ENCODE measurements at places on chromosomes 12 and 14. TPM values are rescaled to one million over a fixed set of nuclear protein-coding genes. Genes with fewer than 3 reads are reported as not detected.

RNFT2 gene
- 36.0 TPM for total RNA-seq

VWF gene
- total RNA-seq = 9.7 TPM

ALDH1L2 gene
- total RNA-seq = 9.7 TPM

SP7 gene
- total RNA-seq = not detected

ARG2 gene
- 49.0 TPM for total RNA-seq

TAS2R13 gene
- 8.3 TPM for total RNA-seq

POTEG gene
- not detected for total RNA-seq

SERPINA9 gene
- total RNA-seq = not detected

PZP gene
- total RNA-seq = not detected

KITLG gene
- 90.8 TPM for total RNA-seq

EDDM3A gene
- not detected for total RNA-seq

GZMH gene
- total RNA-seq = not detected

CDKL1 gene
- total RNA-seq = 17.5 TPM

TUNAR gene
- 5.8 TPM for total RNA-seq

CLEC4D gene
- not detected for total RNA-seq

NID2 gene
- total RNA-seq = 8.9 TPM

PROX2 gene
- not detected for total RNA-seq

SERPINA1 gene
- total RNA-seq = 1.4 TPM
